Astrocyte (in vitro differentiated cells and primary cell): ENCODE measurements at places on chromosomes 7 and 10. TPM values are rescaled to one million over a fixed set of nuclear protein-coding genes. Genes with fewer than 3 reads are reported as not detected.

The GRID1 gene
- 0.48 and 0.75 TPM in 2 replicates for total RNA-seq

The SPDYE2 gene
- not detected in 2 replicates for total RNA-seq

The CFAP43 gene
- total RNA-seq, result 0.24 and 0.27 TPM in 2 replicates

GRCh38 chr10:79018521-79019011 lies 50.2 kb upstream of the ZMIZ1 start:
- no peaks in the 10 kb centered on the region for H3K36me3 ChIP-seq
- no peak overlapping the region for H3K4me3 ChIP-seq
- H3K27me3 ChIP-seq, result peaks cover 4% of the 10 kb centered on the region
- H3K4me1 ChIP-seq, result no peaks in the 10 kb centered on the region

DNA sequence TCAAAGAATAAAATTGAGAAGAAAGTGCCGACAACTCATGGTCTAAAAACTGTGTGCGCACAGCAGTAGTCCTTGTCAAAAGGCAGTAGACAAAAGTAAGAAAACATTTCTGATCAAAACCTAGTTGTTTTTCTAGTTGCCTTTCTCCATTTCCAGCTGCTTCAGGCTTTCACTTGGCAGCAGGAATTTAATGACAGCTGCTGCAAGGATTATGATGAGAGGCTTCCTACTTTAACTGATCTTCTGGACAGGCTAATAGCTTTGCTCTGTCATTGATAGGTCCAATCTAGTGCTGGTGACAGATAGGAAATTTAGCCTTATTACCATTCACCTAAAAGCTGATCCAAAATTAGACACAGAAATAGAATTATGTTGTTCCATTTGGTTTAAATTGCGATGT lies 110.7 kb upstream of the SEMA3C start:
- H3K27ac ChIP-seq, result no peak overlapping the region
- no peaks in the 10 kb centered on the region for H3K27me3 ChIP-seq
- no peak overlapping the region for H3K4me3 ChIP-seq
- H3K36me3 ChIP-seq, result no peaks in the 10 kb centered on the region
- no peak for DNase-seq

- DNase-seq, result no peak
- no peaks in the 10 kb centered on the region for H3K27me3 ChIP-seq
- no peak overlapping the region for H3K4me3 ChIP-seq
- H3K4me1 ChIP-seq, result no peaks in the 10 kb centered on the region
- no peak overlapping the region for H3K27ac ChIP-seq
Observed at GRCh38 chr7:38535073-38535472, 96.1 kb downstream of the AMPH start.

DNA sequence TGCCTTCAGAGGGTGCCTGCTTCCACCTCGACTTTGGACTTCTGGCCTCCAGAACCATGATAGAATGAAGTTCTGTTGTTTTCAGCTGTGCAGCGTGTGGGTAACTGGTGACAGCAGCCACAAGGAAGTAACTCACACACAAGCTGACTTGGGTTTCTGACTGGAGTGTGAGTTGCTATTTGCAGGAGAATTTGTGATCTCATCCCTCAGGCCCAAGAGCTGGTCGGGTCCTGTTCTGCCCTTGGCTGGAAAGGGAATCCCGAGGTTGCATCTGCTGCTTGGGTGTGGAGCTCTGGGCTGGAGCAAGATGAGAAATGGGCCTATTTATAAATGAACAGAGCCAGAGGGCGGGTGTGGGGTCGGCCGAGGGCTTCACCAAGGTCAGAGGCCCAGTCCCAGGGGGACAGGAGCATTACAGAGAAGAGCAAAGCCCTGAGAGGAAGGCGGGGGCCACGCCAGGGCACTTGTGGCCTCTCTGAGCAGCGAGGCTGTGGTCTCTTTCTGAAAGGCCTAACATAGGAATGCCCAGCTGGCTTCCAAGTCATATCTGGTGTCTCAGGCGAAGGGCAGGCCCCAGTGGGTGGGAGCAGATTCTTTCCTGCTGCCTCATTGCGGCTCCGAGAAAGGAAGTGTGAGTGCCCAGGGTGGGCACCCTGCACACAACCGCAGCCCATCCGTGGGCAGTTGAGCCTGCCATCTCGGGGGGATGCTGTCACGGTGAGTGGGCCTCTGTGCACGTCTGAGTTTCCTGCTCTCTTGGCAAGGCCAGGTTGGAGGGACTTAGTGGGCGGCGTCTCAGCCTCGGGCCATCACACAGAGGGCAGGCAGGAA lies 26.5 kb upstream of the C10orf71 start:
- H3K36me3 ChIP-seq, result no peaks in the 10 kb centered on the region
- no peak overlapping the region for H3K4me3 ChIP-seq
- no peak for DNase-seq
- H3K27me3 ChIP-seq, result no peaks in the 10 kb centered on the region
- no peaks in the 10 kb centered on the region for H3K4me1 ChIP-seq
- H3K27ac ChIP-seq, result no peak overlapping the region

- no peak overlapping the region for H3K27ac ChIP-seq
- H3K27me3 ChIP-seq, result no peaks in the 10 kb centered on the region
- no peak for DNase-seq
- no peak overlapping the region for H3K4me3 ChIP-seq
- H3K4me1 ChIP-seq, result peaks cover 11% of the 10 kb centered on the region
Observed at GRCh38 chr10:86692664-86693063, 24.4 kb downstream of the LDB3 start.

DNA sequence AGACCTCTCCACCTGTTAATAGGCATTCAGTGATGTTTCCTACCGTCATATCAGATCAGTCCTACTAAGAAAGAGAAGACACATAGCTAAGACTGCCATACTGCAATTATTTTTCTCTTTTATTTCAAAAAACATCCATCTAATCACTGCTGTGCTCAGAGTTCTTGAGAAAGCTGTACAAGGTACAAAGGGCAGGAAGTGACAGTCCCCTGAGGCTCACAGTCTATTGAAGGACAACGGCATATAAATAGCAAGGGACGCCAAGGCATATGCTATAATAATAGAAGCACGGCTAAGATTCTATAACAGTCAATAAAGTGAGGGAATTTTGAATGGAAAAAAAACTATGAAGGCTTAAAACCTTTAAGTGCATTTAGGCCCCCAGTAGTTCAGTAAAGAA lies 415.3 kb upstream of the NRP1 start:
- no peak for DNase-seq
- H3K4me1 ChIP-seq, result no peaks in the 10 kb centered on the region
- no peak overlapping the region for H3K27ac ChIP-seq
- no peak overlapping the region for H3K4me3 ChIP-seq

DNA sequence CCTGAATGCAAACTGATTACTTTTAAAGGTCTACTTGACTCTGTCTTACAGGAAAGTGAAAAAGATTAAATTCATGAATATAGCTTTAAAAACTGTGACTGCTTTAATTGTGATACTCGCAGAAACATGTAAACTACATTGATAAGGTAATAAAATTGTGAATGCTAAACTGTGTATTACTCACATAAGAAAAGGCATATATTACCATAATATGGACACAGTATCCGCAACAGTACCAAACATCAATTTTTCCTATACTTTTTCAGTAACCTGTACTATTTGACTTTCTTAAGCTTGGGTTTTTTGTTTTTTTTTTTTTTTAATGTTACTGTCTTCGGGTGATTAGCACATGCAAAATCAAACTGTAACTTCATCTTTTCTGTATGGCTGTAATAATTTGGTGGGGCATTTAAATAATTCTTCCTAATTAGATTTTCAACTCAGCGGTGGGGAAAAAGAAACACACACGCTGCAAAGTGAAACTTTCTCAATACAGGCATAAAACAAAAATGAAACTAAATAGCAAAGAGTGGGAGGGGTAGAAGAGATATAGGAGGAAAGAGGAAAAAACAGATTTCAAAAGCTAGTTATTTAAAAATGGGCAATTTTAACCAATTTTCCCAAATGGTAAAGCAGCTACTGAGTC lies 23.2 kb downstream of the NT5C3A start:
- no peak for DNase-seq
- peaks cover 3% of the 10 kb centered on the region for H3K4me1 ChIP-seq
- no peak overlapping the region for H3K27ac ChIP-seq
- no peaks in the 10 kb centered on the region for H3K27me3 ChIP-seq
- H3K4me3 ChIP-seq, result no peak overlapping the region

DNA sequence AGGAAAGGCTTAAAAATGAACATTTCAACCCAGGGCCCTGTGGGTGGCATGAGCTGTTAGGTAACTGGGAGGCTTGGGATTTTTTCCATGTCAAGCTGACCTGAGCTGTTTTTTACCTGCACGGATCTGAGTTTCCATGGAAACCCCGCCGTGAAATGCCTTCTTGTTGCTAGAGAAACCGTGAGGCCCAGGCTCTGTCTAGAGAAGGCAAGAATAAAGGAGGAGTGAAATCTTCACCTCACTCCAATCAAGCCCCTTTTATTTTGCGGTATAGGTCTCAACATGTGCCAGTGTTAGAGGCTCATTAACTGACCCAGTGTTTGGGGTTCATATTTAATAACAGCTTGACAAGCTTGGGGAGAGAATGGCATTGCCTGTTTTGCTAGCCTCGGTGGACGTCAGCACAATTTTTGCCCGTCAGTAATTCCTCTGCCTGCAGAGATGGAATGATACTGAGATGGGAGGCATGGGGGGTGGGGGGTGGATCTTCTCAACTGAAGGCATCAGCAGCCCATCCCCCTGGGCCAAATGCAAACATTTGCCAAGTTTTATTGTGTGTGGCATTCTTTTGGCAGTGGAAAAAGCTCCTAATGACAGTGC lies 48.9 kb upstream of the PDCD4 start:
- H3K36me3 ChIP-seq, result no peaks in the 10 kb centered on the region
- H3K4me1 ChIP-seq, result peaks cover 2% of the 10 kb centered on the region
- no peak overlapping the region for H3K4me3 ChIP-seq
- H3K27ac ChIP-seq, result no peak overlapping the region
- no peak for DNase-seq
- no peaks in the 10 kb centered on the region for H3K27me3 ChIP-seq

DNA sequence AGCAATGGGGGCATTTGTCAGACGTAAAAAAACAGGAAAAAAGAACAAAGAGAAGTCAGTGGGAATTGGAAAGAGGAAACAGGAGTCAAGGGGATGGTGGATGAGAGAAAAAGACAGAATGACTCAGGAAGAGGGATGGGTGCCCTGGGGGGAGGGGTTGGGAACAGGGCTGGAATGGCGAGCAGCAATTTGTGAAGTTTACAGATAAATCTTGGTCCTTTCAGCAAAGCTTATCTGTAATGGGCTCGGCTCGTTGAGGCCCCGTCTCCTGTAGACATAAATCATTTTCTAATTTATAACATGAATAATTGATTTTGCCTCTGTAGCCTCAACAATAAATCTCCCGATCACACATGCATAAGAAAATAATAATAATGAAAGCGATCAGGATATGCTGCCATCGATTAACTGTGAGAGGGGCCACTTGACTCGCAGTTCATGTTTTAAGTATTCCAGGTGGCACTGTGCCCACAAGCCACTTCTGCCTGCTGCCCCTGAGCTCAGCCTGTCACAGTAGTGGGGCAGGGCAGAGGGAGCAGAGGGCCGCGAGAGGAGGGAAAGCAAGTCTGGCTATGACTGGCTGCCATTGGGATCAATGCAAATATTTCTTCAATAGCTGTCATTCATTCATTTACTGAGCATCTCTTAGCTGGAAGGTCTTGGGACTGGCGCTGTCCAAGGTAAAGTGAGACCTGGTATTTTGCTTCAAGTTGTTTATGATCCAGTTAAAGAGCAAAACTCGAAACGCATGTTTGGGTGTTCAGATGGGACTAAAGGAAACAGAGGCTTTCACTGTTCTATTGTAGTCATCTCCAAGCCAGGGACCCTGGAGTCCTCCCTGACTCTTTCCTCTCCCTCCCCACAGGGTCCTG lies 47.4 kb upstream of the R3HCC1L start:
- DNase-seq, result no peak
- no peaks in the 10 kb centered on the region for H3K27me3 ChIP-seq
- no peaks in the 10 kb centered on the region for H3K4me1 ChIP-seq
- no peaks in the 10 kb centered on the region for H3K36me3 ChIP-seq

DNA sequence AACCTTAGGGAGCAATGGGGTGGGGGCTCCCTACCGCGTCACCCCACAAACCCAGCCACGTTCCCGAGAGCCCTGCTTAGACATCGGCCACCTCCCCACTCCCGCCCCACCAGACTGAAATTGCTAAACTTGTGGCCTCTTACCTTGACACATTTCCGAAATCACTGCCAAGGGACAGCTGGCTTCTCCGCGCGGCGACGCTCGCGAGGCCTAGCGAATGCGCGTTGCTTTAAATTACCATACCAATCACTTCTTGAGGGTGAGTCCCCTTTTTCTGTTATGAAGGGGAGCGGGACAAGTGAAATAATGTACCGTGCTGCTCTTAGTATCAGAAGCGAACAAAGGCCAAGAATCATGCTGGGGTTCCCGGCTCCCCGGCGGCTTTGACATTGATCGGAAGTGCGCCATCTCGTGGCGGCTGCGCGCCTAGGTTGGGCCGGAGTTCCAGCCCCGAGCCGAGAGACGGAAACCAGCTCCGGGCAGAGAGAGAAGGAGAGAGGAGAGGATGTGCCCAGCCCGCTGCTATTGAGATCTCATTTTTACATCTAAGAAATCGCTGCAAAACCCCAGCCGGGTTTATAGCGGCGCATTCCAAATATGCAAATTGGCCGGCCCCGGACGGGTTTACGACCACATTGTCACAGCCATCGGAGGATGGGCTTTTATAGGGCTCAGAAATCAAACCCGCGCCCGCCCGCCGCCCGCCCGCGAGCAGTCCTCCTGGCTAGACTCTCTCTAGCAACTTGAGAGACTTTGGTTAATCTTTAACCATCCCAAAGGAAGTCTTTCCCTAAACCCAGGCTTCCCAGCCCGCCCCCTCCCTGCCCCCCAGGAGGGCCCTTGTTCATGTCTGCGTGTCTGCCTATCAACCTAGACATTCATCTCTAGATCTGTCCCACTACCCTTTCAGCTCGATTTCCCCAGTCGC lies 5.3 kb downstream of the HOXA11 start:
- no peak for DNase-seq
- H3K4me1 ChIP-seq, result peaks cover 7% of the 10 kb centered on the region
- H3K27me3 ChIP-seq, result peaks cover 97% of the 10 kb centered on the region
- H3K27ac ChIP-seq, result no peak overlapping the region
- H3K4me3 ChIP-seq, result no peak overlapping the region

DNA sequence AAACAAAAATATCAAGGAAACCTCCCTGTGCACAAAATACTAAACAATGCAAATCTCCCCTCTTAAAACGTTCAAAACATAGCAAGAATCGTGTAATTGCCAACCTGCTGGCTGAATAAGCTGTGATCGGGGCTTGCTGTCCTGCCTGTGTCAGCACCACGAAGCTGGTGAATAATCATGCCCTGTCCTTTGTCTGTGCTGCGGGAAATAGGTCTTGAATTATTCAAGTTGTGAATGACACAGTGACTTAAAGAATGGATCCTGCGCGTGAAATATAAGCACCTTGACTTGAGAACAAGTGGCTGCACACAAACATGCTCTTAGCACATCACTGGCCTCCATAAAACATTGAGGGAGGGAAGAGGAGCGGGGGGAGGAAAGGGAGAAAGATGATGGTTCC lies 130.2 kb downstream of the OAT start:
- H3K36me3 ChIP-seq, result no peaks in the 10 kb centered on the region
- no peaks in the 10 kb centered on the region for H3K27me3 ChIP-seq
- no peak overlapping the region for H3K4me3 ChIP-seq
- no peak overlapping the region for H3K27ac ChIP-seq
